ENCODE measurements at places on chromosomes 16 and 17.

GRCh38 chr17:81371910-81372760 lies 23.1 kb upstream of the BAHCC1 start:
- ATAC-seq = peak; percentile 41

DNA sequence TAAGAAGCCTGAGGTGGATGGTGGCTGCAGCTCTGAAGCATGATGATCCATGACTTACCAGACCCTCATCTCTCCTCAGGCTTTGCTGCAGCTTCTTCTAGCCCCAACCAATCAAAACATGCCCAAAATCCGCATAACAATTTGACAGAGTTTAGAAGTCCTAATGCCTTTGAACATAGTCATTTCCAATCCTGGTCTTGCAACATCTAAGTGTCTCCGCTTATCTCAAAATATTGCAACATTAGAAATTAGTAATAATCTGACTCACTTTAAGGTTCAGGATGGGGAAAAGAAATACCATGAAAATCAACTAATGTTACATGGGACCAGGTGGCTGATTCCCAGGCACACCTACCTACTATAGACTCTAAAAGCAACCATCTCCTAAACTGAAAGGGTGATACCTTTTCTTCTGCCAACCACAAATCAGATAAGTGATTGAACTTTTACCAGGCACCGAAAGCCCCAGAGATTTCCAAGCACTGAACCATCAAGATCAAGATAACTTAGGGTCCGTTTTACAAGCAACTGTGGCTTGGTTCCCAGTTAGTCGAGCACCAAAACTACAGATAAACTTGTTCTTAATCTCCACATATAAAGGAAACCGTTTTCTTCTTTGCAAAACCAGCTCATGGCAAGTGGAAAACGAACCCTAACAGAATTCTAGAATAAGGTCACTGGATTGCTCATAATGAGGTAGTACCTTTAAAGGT lies 14.0 kb downstream of the ERN1 start:
- ATAC-seq = peak; percentile 54

- ATAC-seq = peak; percentile 41
Observed at GRCh38 chr17:40791787-40792436, 7.8 kb downstream of the KRT28 start.

DNA sequence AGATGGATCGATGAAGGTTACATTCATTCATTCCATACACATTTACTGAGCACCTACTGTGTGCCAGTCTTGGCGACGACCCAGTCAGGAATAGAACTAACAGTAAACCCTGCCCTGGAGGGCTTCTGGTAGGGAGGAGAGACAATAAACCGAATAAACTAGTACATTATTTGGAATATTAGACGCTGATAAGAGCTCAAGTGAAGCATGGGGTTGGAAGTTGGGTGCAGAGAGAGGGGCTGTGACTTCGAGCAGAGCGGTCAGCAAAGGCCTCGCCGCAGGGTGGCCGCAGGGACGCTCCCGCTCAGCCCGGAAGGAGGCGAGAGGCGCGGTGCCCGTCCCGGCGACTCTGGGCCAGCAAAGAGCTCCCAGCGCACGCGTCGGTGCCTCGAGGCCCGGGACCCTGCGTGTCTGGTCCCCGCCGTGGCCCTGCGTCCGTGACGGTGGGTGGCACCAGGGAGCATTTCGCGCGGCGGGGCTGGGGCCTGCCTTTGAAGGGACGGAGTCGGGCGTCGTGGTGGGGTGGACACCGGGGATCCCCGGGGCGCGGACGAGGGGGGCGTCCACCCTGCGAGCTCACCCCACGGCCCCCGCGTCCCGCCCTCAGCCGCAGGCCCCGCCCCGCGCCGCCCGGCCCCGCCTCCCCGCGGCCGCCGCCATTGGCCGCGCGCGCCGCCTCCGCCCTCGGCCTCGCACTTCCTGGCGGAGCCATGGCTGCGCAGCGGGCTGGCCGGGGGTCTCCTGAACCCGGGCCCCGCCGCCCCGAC lies at the start of gene KLHL36:
KLHL36 (plus strand) TSS at position 684 of the 767 bp plus-strand sequence. CDS start 2,357 bp downstream, outside the sequence.
- peak; percentile 61 for ATAC-seq

GRCh38 chr16:58843675-58844074 lies 109.6 kb upstream of the GOT2 start:
- ATAC-seq = no peak

DNA sequence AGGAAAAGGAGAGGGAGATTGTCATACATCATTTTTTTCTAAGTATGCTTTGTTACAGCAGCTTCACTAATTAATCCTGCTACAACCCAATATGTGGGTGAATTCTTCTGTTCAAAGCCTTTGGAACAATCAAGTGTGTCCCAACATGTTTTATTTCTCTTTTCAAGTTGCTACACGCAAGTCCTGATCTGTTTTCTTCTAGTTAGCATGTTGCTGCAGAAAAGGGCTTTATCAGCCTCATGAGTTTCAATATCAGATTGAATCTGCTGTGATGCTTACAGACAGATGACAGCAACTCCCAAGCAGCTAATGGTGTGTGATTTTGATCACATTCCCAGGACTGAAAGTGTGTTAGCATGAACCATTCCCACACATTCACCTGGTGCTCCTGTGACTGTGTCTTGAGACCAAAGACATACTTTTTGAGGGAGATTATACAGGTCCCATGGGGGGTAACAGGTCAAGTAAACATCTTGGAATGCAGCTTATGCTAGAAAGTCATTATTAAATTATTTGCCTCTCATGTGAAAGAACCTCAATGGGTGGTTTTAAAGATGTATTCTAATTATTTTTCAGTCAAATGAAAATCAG lies 96.9 kb upstream of the KCNJ16 start:
- ATAC-seq = no peak

GRCh38 chr16:56792967-56793366 lies 63.0 kb downstream of the NUP93 start:
- ATAC-seq = no peak

GRCh38 chr17:43463241-43463640 lies 20.5 kb upstream of the DHX8 start:
- ATAC-seq = no peak

DNA sequence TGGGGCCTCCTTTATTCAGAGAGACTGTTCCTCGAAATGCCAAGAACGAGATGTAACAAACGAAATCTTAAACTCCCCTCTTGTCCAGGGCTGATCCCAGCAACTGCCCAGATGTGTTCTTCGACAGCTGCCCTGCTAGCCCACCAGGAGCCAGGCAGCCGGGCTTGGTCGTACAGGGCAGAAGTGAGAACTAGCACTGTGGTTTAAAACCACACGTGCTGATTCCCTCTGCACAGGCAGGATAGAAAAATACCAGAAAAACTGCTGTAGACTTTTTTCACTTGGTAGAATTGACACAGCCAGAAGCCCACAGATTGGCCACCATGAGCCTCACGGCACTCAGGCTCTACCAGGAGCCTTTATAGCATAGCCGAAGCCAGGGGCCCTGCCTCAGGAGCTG lies 33.1 kb downstream of the PLD6 start:
- ATAC-seq = no peak

Data from esophagus mucosa (tissue), 1 donor.